ENCODE measurements at places on chromosomes 12 and 14. TPM values are rescaled to one million over a fixed set of nuclear protein-coding genes. Genes with fewer than 3 reads are reported as not detected.
A peak's percentile ranks its signal among the peaks of the same experiment; 100 is the strongest.

DNA sequence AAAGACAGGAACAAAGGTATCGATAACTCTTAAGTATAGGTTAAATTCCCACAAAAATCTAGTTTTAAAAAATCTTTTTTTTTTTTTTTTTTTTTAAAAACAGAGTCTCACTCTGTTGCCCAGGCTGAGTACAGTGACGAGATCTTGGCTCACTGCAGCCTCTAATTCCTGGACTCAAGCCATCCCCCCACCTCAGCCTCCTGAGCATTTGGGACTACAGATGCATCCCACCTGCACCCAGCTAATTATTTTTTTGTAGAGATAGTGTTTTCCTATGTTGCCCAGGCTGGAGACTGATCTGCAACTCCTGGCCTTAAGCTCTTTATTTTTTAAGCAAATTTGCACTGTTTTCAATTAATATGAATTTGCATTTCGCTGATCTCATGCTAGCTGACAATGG, 9.8 kb downstream of the PSEN1 start:
- no peak for DNase-seq

- DNase-seq: no peak
Observed at GRCh38 chr12:116429826-116430360, 129.3 kb upstream of the MAP1LC3B2 start.

- DNase-seq: no peak
Observed at GRCh38 chr14:91521061-91521640, 11.0 kb upstream of the PPP4R3A start.

The KRT2 gene
- 0.23 TPM for total RNA-seq

DNA sequence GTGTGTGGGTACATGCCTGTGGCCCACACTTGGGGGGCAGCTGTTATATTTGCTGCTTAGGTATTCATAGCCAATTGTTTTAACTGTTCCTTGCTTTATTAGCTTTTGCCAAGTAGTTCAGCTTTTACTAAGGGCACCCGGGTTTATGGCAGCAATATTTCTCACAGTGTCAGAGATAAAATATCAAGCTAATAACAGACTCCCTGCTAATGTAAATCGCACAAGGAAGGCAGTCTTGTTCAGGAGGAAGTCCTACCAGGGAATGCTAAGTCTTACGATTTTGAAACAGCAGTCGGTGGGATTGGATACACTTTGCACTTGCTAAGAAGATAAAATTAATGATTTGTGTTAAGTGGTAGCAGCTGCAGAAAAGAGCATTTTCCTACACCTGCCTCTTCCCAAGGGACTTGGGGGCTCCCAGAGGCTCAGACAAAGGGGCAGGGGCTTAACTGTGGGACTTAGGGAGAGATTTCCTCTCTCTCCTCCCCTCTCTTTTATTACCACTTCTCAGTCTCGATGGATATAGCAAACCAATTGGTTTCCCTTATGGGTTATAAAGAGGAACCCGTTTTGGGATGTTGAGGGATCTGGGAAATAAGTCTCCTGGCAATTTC, 175.1 kb downstream of the NRXN3 start:
- no peak for DNase-seq

The SERPINA3 gene
- total RNA-seq: not detected

DNA sequence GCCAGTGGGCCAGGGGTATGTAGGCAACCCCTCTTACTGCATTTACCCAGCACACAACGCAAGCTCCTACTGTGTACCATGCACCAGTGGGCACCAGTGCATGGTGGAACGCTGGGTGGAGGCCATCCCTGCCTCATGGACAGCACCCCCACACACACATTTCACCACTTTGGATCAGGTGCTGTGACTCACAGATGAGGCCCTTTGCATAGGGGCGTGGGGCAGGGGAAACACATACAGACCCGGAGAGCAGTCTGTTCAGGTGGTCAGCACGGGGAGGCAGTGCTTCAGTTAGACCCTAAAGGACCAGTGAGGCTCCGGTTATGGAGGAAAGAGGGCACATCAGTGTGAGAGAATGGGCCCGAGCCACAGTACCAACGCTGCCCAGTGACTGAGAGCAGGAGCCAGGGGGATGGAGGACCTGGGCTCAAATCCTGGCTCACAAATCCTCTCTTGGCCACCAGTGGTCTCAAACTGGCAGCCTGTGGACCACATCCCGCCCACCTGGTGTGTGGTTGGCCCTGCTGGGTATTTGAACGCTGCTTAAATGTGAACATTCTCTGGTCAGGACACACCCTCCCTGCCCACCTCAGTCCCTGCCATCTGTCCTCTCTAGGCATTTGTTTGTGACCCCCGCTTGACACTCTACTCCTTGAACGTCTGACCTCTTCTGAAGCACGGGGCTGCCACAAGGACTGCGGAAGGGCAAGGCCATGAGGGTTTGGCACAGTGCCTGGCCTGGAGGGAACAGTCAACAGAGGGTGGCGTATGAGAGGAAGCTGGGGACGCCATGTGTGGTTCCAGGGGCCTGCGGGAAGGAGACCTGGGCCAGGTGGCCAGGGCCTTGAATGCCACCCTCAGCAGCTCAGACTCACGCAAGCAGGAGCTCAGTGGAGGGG, 46.7 kb downstream of the FAM222A start:
- DNase-seq: no peak

The VSX2 gene
- not detected for total RNA-seq

DNA sequence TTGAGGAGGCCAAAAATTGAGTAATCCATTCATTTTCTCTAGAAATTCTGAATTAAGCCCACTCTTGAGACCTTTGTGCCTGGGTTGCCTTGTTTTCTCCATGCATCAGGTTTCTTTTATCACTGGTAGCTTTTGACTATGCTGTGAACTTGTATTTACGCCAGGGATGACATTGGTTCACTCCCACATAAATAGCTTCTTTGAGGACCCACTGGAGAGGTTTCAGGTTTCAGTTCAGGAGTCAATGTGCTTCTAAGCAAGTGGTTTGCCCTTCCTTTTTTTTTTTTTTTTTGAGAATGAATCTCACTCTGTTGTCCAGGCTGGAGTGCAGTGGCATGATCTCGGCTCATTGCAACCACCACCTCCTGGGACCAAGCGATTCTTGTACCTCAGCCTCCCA, 10.2 kb upstream of the SLC17A8 start:
- peak; percentile 26 for DNase-seq

The RASSF9 gene
- 0.17 TPM for total RNA-seq

- no peak for DNase-seq
Observed at GRCh38 chr14:39233680-39234326, at the start of gene MIA2. TSS of gene MIA2 (plus strand) at chr14:39233915. CDS start at chr14:39234115, 200 bp downstream.

The KCNH3 gene
- 0.12 TPM for total RNA-seq

The ASCL1 gene
- not detected for total RNA-seq

The ZC3H10 gene
- total RNA-seq: 5.6 TPM

The UNC79 gene
- total RNA-seq: not detected

GRCh38 chr12:116265351-116266147, 11.9 kb downstream of the MED13L start:
- DNase-seq: no peak

- DNase-seq: peak; percentile 84
Observed at GRCh38 chr12:121773011-121773777, 20.3 kb downstream of the RHOF start.

The HIGD1C gene
- not detected for total RNA-seq

The PRR13 gene
- 60.9 TPM for total RNA-seq

DNA sequence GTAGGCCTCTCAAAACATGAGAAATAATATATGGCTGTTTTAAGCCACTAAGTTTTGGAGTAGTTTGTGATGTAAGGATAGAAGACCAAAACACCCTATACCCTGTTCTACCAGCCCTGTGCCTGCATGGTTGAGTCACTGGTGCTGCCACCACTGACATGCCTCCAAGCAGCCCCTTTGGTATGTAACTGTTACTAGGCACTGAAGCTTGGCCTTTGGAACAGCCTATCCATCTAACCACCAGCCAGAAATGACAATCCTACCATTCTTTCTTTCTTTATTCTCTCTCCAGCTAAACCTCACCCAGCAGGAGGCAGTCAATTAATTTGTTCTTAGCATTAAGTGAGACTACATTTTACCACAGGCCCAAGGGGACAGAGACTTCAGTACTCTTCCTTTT, 240.3 kb downstream of the MSRB3 start:
- DNase-seq: peak; percentile 26

DNA sequence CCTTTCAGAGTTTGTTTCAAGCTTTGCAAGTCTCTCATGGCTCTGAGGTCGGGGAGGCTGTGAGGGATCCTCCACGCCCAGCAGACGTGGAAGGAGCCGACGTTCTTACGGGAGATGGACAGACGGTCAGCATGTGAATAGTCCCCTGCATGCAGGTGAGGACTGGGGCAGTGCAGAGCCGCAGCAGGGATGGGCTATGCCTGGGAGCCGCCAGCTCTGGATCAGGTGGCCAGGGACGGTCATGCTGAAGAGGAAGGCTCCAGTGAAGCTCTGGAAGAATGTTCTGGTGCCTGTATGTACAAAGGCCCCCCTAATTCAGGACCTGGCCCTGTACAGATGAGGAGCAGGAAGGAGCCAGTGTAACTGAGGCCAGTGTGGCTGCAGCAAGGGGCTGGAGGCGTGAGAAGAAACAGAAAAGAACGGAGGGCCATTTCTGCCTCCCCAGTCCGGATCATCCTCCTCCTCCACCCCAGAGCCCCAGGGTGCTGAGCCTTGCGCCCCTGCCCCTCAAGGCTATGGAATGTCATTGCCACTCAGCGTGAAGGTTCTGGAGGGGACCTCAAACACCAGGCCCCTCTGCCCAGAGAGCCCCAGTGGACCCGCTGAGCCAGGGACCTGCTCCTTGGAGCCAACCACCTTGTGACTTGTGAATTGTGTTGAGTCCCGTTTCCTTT, 96.8 kb upstream of the DIO3 start:
- DNase-seq: no peak

The CMA1 gene
- total RNA-seq: not detected

The TAS2R9 gene
- total RNA-seq: not detected

DNA sequence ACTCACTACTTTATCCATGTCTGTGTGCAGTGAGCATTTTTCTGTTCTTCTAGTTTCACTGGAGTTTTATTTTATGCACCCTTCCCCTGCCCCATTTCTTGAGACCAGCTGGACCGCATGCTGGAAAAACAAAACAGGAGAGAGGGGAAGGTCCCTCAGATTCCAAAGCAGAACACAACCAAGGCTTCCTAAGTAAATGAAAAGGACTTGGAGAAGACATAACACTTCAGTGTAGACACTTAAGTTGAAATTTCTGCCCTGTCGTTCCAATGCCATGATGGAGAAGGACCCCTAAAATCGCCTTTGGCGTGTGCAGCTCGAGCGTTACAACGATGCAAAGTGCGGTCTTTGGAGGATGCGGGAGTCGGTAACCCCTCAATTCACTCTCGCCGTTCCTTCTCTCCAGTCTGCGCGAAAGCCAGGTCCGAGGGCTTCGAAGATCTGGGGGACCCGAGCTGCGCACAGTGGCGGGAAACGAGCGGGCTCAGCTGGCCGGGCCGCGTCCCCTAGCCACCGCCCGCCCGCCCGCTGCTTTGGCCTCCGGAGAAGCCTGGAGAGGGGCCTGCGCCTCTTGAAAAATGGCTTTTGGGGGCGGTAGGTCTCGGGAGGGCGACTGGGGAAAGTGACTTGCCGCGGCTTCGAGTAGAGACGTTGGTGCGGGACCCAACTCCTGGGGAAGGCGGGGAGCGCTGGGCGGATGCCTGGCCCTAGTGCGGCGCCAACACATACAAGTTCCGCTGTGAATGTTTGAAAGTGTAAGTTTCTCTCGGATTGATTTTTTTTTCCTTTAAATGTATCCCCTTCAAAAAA, 11.2 kb upstream of the HOXC13 start:
- DNase-seq: no peak

- DNase-seq: peak; percentile 13
Observed at GRCh38 chr12:31991815-31992214, 32.6 kb downstream of the RESF1 start.

The PDZRN4 gene
- total RNA-seq: not detected

DNA sequence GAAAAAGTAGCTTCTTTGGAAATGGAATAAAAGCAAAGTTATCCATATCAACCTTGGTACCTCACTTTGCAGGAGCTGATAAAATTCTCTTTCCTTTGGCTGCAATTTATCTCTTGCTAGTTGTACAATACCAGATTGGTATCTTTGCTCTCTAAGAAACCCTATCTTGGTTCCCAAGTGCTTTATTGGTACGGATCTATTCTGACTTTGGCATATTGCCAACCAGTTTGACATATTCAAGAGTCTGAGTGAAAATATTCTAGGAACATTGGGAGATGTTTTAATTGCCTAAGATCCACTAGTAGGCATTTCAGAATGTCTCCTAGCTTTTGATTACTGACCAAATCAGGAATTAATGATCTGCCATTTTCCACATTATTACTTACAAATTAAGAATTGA, 167.2 kb upstream of the ATP2B1 start:
- no peak for DNase-seq

DNA sequence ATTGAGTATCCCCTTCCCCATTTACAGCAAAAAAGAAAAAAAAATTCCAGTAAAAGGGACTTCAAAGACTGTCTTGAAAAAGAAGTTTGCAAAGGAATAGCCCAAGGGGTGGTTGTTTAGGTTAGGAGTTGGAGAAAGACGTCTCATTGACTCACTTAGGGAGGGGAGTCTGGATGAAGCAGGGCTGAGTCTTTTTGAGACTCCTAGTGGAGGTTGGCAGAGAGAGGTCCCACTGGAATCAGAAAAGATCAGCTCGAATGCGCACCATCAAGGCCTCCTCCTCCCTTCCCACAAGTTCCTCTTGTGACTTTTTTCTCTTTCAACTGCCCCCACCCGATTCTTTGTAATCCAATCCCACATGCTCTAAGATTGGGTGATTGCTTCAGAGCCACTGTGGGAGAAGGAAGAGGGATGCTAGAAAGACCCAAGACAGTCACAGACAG, 1.9 kb downstream of the ARHGEF40 start:
- DNase-seq: no peak

DNA sequence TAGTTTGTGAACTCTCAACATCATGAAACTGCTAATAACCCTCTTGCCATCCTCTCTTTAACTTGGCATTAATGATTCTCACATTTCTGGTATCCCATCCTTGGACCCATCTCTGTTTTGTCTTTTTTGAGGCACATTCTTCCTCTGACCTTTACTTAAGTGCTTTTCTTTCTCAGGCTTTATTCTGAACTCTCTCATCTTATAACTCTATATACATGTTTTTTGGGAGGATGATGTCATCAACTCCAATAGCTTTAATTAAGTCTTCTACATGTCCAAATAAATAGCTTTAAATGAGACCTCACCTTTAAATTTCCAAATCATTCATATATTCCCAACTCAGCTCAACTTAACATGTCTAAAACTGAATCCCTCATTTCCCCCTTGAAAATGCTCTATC, 88.4 kb downstream of the PPFIA2 start:
- DNase-seq: no peak

GRCh38 chr12:20696181-20696905, 1.2 kb downstream of the SLCO1C1 start:
- no peak for DNase-seq

The PRB2 gene
- not detected for total RNA-seq

The AMDHD1 gene
- 1.5 TPM for total RNA-seq

DNA sequence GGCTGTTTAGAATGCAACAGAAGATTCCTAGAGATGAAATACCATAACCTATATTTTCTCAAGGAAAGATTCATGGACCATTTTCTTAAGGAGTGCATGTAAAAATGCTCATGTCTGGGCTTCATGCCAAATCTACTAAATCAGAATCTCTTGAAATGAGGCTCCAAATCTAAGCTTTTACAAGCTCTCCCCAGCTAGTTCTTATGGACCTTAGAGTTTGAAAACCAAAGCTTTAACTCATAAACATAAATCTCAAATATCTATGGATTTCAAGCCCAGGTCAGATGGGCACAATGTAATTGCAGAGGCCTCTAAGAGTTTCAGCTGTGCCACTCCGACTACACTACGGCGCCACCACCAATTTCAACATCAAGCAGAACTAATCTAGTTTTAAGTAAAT, 117.3 kb upstream of the CAND1 start:
- DNase-seq: no peak
